ENCODE measurements at places on chromosomes 5 and 9.

DNA sequence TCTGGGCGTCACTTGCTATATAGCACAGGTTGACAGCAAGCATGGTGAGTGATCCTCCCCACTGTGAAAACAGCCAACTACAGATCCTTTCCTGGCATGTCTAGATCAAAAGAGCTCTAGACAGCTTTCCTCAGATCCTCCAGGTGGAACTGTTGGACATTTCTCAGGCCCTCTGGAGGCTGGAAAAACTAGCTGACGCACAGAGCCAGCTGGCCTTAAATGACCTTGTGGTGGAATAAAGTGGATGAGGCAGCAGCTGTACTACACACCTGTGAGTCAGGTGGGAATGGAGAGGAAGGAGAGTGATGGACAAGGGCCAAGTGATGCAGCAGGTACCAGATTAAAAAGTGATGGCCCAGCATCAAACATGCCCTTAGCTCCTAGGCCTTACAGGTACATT, 172.7 kb downstream of the TRIM32 start:
- H3K27ac ChIP-seq, result no peak overlapping the region
- no peaks in the 10 kb centered on the region for H3K4me1 ChIP-seq
- H3K4me3 ChIP-seq, result no peak overlapping the region
- no peaks in the 10 kb centered on the region for H3K36me3 ChIP-seq
- H3K27me3 ChIP-seq, result no peaks in the 10 kb centered on the region
- DNase-seq, result no peak

- DNase-seq, result no peak
- H3K27ac ChIP-seq, result no peak overlapping the region
- peaks cover 2% of the 10 kb centered on the region for H3K27me3 ChIP-seq
- H3K4me1 ChIP-seq, result no peaks in the 10 kb centered on the region
These were observed 493 bp downstream of the P4HA2 start for GRCh38 chr5:132227235-132227484.

GRCh38 chr9:135410831-135411473, 68.6 kb upstream of the PPP1R26 start:
- no peak for DNase-seq
- no peaks in the 10 kb centered on the region for H3K4me1 ChIP-seq
- no peaks in the 10 kb centered on the region for H3K27me3 ChIP-seq
- no peak overlapping the region for H3K4me3 ChIP-seq
- H3K36me3 ChIP-seq, result no peaks in the 10 kb centered on the region

DNA sequence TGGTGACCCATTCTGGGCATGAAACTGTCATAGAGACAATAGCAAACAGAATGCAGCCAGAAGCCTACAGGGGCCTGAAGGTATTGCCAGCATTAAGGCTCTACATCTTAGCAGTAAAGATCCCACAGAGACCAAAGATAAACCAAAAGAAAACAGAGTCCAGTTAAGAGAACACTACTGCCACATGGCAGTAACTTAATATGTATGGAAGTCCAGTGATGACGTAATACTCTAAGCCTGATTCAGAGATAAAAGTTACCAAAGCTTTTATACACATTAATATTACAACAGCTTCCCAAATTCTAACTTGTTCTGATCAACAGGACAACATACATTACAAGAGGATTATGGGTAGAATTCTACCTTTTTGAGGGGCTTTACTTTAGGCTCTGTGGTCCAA, 371.5 kb downstream of the PRELID2 start:
- H3K36me3 ChIP-seq, result no peaks in the 10 kb centered on the region
- no peak overlapping the region for H3K4me3 ChIP-seq
- no peaks in the 10 kb centered on the region for H3K4me1 ChIP-seq
- no peak overlapping the region for H3K27ac ChIP-seq

GRCh38 chr5:32145378-32145777, 28.7 kb downstream of the GOLPH3 start:
- H3K4me3 ChIP-seq, result no peak overlapping the region
- DNase-seq, result no peak

DNA sequence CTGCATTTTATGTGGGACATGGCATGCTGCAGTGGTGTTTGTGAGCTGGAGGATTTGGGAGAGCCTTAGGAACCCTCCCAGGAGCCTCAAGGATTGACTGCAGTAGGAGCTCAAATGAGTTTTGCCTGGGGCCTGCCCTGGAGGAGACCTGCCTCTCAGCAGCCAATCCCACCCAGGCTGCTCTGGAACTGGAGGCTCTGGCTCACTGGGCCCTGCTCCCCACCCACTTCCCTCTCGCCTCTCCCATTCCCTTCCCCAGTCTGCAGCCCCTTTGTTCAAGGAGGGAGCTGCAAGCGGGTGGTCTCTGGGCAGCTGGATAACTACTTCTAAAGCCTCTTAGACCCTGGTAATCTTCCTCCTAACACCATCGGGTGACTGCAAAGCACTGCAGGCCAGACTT, 24.2 kb downstream of the KCNIP1 start:
- H3K36me3 ChIP-seq, result no peaks in the 10 kb centered on the region
- H3K27me3 ChIP-seq, result no peaks in the 10 kb centered on the region
- no peak overlapping the region for H3K27ac ChIP-seq

GRCh38 chr5:149130121-149130914, 11.0 kb upstream of the ABLIM3 start:
- no peak for DNase-seq
- no peaks in the 10 kb centered on the region for H3K36me3 ChIP-seq
- H3K4me1 ChIP-seq, result no peaks in the 10 kb centered on the region
- H3K4me3 ChIP-seq, result no peak overlapping the region
- no peak overlapping the region for H3K27ac ChIP-seq
- H3K27me3 ChIP-seq, result no peaks in the 10 kb centered on the region

DNA sequence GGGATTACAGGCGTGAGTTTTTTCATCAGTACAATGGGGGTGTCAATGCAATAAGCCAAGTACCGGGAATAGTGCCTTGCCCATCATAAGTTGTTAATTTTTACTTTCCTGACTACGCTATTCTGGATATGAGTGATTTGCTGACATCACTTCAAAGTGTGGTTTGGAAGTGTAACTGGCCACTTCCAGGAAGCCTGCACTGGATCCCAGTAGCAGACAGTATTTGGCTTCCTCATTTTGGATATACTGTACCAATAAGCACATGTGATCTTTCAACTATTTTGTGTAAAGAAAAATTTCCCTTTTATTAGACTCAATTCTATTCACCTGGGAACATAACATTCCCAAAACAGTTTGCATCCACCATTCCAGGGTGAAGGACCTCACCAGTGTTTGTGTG, 417.7 kb upstream of the KLF4 start:
- H3K27me3 ChIP-seq, result no peaks in the 10 kb centered on the region
- no peak overlapping the region for H3K27ac ChIP-seq
- no peak overlapping the region for H3K4me3 ChIP-seq
- H3K4me1 ChIP-seq, result no peaks in the 10 kb centered on the region
- H3K36me3 ChIP-seq, result no peaks in the 10 kb centered on the region

GRCh38 chr5:157350939-157351801, 85.2 kb downstream of the CYFIP2 start:
- no peaks in the 10 kb centered on the region for H3K27me3 ChIP-seq
- H3K4me3 ChIP-seq, result no peak overlapping the region
- no peak for DNase-seq
- H3K4me1 ChIP-seq, result no peaks in the 10 kb centered on the region
- H3K27ac ChIP-seq, result no peak overlapping the region

- H3K27me3 ChIP-seq, result no peaks in the 10 kb centered on the region
- H3K36me3 ChIP-seq, result no peaks in the 10 kb centered on the region
- peaks cover 2% of the 10 kb centered on the region for H3K4me1 ChIP-seq
- no peak overlapping the region for H3K27ac ChIP-seq
- DNase-seq, result no peak
- no peak overlapping the region for H3K4me3 ChIP-seq
These were observed 140.9 kb upstream of the TLX3 start for GRCh38 chr5:171168171-171168570.

GRCh38 chr9:5354184-5354583, 14.5 kb upstream of the RLN1 start:
- no peak for DNase-seq
- no peaks in the 10 kb centered on the region for H3K36me3 ChIP-seq
- no peak overlapping the region for H3K4me3 ChIP-seq
- no peaks in the 10 kb centered on the region for H3K27me3 ChIP-seq
- H3K4me1 ChIP-seq, result no peaks in the 10 kb centered on the region

DNA sequence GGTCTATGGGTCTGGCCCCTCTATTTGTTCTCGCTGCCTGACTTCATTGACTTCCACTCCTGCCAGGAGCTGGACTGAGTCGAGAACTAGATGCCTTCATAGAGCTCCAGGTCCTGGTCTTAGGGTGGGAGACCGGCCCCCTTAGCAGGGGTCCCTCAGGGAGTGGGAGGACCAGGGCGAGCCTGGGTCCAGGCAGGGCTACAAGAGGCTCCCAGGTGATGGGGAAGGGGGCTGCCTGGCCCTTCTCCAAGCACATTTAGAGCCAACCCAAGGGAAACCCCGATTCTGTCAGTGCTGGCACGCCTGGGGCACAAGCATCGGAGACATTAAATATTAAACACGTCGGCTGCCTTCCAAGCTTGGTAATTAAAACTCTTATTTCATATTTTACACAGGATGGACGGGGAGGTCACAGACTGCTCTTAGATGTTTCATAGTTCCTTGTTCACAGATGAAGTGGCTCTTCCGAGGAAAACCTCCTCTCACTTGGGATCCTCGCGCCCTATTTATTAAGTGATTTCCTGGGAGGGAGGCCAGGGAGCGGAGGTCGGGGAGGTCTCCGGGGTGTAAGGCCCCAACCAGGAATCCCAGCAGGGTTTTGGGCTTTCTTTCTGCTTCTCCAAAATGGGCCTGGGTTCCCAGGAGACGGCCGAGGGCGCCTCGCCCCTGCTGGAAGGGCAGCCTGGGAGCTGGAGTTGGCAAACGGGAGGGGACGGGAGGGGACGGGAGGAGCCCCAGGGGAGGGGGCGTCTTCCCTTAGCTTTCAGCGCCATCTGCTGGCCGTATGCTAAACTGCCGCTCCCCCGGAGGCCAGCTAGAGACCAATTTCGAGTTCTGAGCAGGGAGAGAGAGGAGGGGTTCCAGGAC, 23.4 kb upstream of the ZBTB43 start:
- DNase-seq, result peak; percentile 89
- H3K27me3 ChIP-seq, result peaks cover 2% of the 10 kb centered on the region
- H3K4me3 ChIP-seq, result no peak overlapping the region
- no peaks in the 10 kb centered on the region for H3K36me3 ChIP-seq
- no peaks in the 10 kb centered on the region for H3K4me1 ChIP-seq
- no peak overlapping the region for H3K27ac ChIP-seq

GRCh38 chr5:24633715-24634325, 11.0 kb downstream of the CDH10 start:
- no peaks in the 10 kb centered on the region for H3K36me3 ChIP-seq
- no peak overlapping the region for H3K4me3 ChIP-seq
- H3K4me1 ChIP-seq, result no peaks in the 10 kb centered on the region
- DNase-seq, result peak; percentile 27
- no peaks in the 10 kb centered on the region for H3K27me3 ChIP-seq
- H3K27ac ChIP-seq, result no peak overlapping the region

- H3K4me3 ChIP-seq, result no peak overlapping the region
- DNase-seq, result no peak
- H3K36me3 ChIP-seq, result no peaks in the 10 kb centered on the region
- peaks cover 5% of the 10 kb centered on the region for H3K4me1 ChIP-seq
These were observed 113.9 kb downstream of the WNK2 start for GRCh38 chr9:93297659-93298497.

DNA sequence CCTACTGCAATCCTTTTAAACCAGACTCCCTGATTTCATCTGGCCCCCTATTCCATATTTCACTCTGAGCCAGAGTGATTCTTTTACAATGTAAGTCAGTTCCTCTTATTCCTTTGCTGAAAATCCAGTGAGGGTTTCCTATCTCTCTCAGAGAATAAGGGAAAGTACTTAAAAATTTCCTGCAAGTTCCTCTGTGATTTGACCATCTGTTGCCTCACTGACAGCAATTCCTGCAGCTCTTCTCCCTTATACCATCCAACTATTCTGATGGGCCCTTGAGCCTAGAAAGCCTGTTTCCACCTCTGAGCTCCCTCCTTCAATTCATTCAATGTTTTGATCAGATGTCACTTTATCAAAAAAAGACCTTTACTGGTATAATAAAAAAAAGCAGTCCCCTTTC, 317.1 kb upstream of the CCNH start:
- no peaks in the 10 kb centered on the region for H3K4me1 ChIP-seq
- H3K27me3 ChIP-seq, result no peaks in the 10 kb centered on the region
- H3K36me3 ChIP-seq, result no peaks in the 10 kb centered on the region
- DNase-seq, result no peak

GRCh38 chr9:5466766-5467165, 16.4 kb downstream of the CD274 start:
- no peaks in the 10 kb centered on the region for H3K36me3 ChIP-seq
- H3K4me1 ChIP-seq, result no peaks in the 10 kb centered on the region
- DNase-seq, result no peak
- H3K4me3 ChIP-seq, result no peak overlapping the region
- no peaks in the 10 kb centered on the region for H3K27me3 ChIP-seq

DNA sequence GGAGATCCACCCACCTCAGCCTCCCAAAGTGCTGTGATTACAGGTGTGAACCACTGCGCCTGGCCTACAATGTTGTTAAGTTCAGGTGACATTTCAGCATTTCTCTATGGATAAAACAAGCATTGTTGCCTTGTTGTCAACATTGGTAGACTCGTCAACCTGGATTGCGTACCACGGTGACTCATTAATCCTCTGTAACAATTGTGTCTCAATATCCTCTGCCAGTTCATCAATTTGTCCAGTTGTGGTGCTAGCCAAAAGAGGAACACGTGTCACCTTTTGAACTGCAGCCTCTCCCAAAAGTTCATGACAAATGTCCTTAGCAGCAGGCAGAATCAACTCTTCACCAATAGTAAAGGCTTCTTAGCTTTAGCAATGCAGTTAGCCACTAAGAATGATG, 46.3 kb upstream of the LARP1 start:
- no peak for DNase-seq
- no peaks in the 10 kb centered on the region for H3K36me3 ChIP-seq
- peaks cover 7% of the 10 kb centered on the region for H3K4me1 ChIP-seq
- H3K27me3 ChIP-seq, result peaks cover 2% of the 10 kb centered on the region
- H3K27ac ChIP-seq, result no peak overlapping the region
- no peak overlapping the region for H3K4me3 ChIP-seq

- H3K27me3 ChIP-seq, result no peaks in the 10 kb centered on the region
- H3K4me1 ChIP-seq, result no peaks in the 10 kb centered on the region
- no peaks in the 10 kb centered on the region for H3K36me3 ChIP-seq
These were observed 485.2 kb downstream of the RAB3C start for GRCh38 chr5:59067956-59068656.

DNA sequence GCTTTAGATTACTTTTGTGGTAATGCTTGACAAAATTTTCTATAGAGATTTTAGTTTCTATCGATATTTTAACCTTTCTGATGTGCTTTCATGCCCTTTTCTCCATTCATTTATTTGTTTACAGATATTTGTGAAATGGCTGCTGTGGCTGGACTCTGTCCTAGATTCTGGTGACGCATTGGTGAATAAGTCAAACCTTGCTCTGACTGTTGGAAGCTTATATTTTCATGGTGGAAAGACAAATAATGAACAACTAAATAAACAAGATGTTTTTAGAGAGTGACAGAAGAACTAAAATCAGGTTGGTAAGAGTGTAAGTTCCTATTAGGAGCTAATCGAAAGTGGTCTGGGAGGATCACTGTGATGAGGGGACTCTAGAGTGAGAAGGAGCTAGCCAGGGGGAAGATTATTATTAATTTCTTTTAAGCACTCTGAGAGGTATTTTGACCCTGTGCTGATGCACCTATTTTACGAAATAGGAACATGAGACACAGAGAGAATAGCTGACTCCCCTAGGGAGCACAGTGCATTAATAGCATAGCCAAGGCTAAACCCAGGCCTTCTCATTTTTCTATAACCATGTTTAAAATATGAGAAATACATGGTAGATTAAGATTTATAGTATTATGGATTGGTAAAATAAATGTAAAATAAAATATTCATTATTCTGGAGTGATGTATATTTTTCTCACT, 411.9 kb upstream of the ARRDC3 start:
- no peaks in the 10 kb centered on the region for H3K36me3 ChIP-seq
- no peaks in the 10 kb centered on the region for H3K27me3 ChIP-seq
- no peak overlapping the region for H3K27ac ChIP-seq
- H3K4me3 ChIP-seq, result no peak overlapping the region
